Stomach (tissue), 19 donors: ENCODE measurements at places on chromosomes 1 and 21. TPM values are rescaled to one million over a fixed set of nuclear protein-coding genes. Genes with fewer than 3 reads are reported as not detected.

DNA sequence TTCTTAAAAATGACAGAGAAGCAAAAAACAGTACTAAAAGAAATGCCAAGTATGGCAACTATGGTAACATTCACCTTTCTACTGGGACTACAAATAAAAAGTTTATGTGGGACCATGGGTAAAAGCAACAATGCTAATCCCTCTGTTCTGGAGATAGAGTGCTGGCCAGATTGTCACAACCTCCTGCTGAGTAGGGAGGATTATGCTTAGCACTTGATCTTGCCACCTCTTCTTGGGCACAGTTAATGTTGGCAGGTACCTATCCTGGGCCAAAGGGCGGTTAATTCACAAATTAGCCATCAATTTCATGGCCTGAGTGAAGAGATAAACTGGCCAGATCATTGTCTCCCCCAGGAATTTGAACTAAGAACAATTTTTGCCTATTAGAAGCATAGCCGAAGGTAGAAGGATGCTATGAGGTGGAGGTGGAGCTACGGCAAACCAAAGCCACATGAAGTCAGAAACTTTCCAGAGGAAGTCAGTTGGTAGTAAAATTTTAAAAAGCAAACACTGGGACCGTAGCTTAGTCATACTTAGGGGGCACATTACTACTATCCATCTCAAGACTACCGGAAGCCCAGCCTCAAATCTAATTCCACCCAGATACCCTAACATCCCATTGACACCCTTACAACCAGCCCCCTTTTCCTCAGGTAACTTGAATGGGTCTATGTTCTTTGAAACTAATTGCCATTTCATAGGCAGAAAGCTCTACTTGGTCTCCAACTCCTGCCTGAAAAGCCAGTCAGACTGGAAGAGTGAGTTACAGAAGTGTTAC lies 2.7 kb downstream of the SCYL3 start:
- peak; percentile 87 for DNase-seq

GRCh38 chr1:59477286-59477685 lies 180.4 kb downstream of the FGGY start:
- no peak for DNase-seq

DNA sequence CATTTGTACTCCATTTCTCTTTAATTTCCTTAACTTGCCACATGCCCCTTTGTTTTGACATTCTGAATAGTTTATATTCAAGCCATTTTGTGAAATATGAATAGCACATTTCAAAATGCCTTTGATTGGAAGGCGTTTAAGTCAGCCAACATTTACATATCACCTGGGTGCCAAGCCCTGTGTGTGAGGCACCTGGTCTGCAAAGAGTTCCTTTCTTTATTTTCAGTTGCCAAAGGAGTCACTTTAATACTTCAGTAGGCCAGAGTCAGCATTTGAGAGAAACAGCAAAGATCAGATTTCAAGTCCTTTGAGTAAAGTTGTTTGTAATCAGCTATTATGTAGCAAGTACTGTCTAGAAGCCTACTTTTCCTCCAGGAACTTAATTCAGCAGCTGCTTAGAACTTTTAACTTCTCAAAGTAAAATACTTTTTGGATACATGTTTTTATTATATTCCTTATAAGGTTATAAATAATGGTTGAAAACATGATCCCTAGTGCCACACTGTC lies 70.8 kb downstream of the DTL start:
- DNase-seq: no peak

DNA sequence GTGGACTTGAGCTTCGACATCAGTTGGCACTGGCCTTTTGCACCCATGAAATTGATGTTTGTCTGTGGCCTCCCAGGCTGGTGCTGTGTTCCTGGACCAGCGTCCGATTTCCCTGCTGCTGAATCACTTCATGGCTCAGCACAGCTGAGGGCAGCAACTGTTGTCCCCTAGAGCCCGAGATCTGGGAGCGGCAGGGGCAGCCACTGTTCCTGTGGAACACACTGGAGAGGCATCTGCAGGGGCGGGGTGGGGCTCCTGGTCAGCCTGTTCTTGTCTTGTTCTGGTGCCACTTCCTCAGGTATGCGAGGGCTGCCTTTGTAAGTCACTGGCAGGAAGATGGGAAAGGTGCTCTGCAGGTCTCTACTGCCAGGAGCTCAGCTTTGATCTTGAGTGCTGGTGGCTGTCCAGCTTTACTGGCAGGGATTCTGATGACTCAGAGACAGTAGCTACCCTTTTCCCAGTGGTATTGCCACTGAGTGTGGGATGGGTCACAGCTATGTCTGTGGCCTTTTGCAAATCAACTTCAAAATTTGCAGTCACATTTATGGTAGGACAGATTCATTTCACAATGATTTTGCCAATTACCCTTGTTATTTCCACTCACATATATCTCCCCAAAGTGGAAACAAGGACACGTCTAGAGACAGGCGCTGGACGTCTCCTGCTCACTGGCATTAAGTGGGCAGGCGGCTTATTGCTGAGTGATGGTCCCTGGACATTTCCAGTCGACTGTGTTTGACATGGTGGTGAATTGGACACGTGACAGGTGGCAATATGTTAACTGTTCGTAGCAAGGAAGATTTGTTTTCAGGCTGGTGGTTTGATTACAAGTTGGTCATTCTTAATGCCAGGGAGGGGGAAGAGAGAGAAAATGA lies 15.3 kb downstream of the AGPAT3 start:
- no peak for DNase-seq

Gene PLA2G2F
- total RNA-seq: not detected

Gene CD1D
- not detected for total RNA-seq

Gene ANKRD13C
- total RNA-seq: 135 TPM

- DNase-seq: no peak
Measured at GRCh38 chr21:44749759-44750674, 38.6 kb upstream of the TSPEAR start.

GRCh38 chr1:57468641-57469523 lies 45.0 kb upstream of the DAB1 start:
- no peak for DNase-seq

- DNase-seq: peak; percentile 78
Measured at GRCh38 chr1:228697207-228698016, 37.9 kb upstream of the RHOU start.

- DNase-seq: no peak
Measured at GRCh38 chr1:31581821-31582810, 5.8 kb downstream of the TINAGL1 start.

Gene MARCKSL1
- total RNA-seq: 99.4 TPM

Gene ANKRD34A
- 0.73 TPM for total RNA-seq
